CD4-positive, alpha-beta T cell (primary cell): ENCODE measurements at places on chromosomes 3 and 15. TPM values are rescaled to one million over a fixed set of nuclear protein-coding genes. Genes with fewer than 3 reads are reported as not detected.

The ACKR4 gene
- 0.16 TPM for total RNA-seq

The GABRG3 gene
- not detected for total RNA-seq

The SLC22A13 gene
- 0.19 TPM for total RNA-seq

The SKOR1 gene
- total RNA-seq = 2.2 TPM

The GAP43 gene
- total RNA-seq = not detected

The KNG1 gene
- total RNA-seq = not detected

The TRIM59 gene
- total RNA-seq = 16.4 TPM

The BMF gene
- 13.5 TPM for total RNA-seq

The KLHL40 gene
- total RNA-seq = not detected

The FEZF2 gene
- total RNA-seq = not detected

The EHHADH gene
- total RNA-seq = 0.11 TPM
